ENCODE measurements at places on chromosomes 7 and 10.

DNA sequence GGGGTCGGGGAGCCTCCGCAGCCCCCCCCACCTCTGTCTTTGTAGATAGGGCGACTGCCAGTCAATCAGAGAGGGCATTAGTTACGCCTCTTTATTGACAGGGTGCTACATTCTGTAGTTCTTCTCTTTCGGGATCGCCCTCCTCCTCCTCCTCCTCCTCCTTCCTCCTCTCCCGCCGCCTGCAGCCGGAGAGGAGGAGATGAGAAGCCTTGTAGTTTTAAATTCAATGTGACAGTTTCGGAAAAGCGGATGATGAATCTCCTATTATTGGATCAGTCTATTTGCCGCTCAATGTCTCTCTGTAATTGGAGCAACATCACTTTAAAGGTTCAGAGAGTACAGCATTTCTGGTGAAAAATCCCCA, 587 bp upstream of the UNCX start:
- DNase-seq: no peak

GRCh38 chr10:24453404-24453830, 244.5 kb downstream of the KIAA1217 start:
- DNase-seq: no peak

GRCh38 chr10:74936577-74937265, 110.3 kb downstream of the KAT6B start:
- DNase-seq: no peak

- no peak for DNase-seq
Observed at GRCh38 chr10:119549247-119549999, 6.9 kb upstream of the RGS10 start.

DNA sequence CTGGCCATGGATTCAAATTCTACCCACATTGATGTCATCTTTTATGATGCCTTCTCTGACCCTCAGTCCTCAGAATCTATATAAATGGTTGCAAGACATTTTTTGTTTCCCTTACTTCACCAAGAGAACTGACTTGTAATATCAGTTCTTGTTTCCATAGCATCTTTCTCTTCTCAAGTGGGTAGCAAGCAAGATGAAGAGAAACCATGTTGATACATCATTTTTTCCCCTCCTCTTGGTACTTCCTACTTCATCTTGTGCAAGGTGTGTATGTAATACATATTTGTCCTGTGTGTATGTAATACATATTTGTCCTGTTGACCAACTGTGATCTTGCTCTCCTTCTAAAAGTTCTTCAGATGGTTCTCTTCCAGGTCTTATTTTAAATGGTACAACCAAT, 348.6 kb downstream of the PTEN start:
- DNase-seq: no peak

- no peak for DNase-seq
Observed at GRCh38 chr7:130254555-130254954, 12.1 kb upstream of the CPA2 start.

DNA sequence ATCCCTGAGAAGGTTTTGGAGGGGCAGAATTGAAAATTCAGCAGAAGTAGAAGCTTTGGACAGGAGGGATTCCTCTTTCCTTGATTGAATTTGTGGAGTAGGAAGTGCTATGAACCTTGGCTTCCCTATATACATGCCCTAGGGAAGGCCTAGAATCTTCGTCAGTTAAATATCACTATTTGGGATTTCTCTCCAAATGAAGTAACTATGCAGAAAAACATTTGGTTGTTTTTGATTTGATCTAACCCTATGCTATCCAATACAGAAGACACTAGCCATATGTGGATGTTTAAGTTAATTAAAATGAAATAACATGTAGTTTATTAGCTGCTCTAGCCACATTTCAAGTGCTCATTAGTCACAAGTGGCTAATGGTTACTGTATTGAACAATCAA, 15.7 kb downstream of the ANLN start:
- DNase-seq: no peak

DNA sequence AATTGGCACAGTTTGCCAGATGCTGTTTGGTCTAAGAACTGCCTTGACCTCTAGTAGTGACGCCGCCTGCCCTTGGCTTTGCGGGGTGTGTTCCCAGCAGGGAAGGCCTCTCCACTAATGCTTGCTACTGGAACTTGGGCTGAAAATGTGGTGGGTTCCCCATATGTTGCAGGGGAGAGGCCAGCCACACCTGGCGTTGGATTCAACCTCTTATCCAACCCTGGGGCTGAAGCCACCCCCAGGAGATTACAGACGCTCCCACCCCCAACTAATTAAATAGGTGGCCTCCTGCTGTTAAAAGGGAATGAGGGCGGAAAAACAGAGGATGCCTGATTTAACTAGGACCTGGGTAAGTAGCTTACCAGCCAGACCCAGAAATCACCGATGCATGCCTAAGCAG, 19.2 kb upstream of the ATOH7 start:
- no peak for DNase-seq

GRCh38 chr10:14396411-14397048, 65.8 kb upstream of the FRMD4A start:
- no peak for DNase-seq

DNA sequence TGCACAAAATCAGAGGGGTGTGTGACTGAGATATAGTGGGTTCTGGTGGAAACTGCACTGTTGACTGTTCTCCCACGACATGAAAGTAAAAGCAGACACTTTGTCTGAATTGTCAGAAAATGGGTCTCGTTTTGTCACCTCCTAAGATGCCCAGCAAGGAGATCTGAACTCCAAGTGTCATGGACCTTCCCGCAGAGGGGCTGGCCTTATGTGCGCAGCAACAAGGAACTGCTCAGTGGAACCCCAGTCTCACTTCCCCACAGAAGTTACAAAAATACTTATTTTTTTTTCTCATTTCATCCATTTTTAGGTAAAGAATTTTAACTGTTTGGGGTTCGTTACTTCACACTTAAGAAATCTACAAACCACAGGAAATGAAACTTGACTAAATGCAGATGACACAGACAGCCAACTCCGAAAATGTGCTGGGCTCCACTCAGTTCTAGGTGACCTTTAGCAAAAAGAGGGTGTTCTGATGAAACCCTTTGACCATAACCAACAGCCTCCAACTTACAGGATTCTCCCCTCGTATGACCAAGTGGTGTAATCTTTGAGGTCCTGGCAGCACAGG, 115.0 kb downstream of the FAM107B start:
- DNase-seq: no peak

DNA sequence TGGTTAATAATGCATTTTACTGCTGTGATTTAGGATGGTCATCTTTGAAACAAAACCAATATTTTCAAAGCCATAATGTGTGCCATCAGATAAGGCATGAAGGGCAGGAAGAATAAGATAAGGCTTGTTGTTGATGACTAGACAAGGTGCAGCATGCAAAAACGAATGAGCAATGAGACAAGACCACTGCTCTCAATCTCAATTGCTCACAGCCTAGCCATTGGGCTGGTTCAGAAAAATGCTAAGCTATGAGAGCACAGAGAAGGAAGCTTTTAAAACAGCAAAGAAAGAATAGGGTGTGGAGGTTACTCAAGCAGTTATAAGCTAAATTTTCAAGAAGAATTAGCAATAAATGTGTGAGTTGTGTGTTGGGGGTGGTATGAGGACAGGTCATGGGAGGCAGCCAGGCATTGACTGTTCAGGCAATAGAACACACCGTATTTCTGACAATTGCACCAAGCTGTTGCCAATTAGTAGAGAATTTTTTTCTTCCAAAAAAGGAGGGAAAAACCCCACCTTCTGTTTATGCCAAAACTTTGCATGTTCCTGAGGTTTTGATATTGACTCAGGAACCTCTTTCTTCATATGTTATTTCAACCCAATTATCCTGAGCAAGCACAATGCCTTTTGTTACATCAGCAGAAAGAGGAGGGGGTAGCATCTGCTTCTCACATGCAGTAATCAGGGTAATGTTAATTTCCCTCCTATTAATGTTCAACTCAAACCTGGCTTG, 276.5 kb downstream of the HDAC9 start:
- no peak for DNase-seq

DNA sequence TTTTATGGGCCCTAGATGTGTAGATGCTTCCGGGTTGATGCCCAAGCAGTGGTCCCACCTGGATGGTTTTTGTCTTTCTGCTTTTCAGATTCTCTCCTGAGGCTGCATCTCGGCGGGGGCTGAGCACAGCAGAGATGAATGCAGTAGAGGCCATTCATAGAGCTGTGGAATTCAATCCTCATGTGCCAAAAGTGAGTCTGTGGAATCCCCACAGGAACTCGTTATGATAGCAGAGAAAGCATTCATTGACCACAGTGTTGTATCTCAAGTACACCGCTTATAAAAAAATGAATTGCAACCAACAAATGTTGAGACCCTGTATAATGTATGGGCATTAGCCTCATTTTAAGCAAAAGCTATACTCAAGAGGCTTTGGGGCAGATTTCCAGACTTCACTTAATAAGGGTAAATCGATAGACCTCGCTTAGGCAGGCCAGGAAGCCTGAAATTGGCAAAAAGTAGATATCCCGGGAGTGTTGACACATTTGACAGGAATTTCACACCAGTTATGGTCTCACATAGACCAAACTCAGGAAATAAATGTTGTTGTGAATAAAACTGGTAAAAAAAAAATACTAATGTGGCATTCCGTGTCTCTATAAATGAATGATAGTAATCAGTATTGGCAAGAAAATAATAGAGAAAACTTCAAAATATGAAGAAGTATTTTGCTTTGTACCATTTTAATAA, 132.0 kb downstream of the WNT2 start:
- DNase-seq: no peak

- no peak for DNase-seq
Observed at GRCh38 chr10:46048152-46048551, 2.1 kb upstream of the MSMB start.

DNA sequence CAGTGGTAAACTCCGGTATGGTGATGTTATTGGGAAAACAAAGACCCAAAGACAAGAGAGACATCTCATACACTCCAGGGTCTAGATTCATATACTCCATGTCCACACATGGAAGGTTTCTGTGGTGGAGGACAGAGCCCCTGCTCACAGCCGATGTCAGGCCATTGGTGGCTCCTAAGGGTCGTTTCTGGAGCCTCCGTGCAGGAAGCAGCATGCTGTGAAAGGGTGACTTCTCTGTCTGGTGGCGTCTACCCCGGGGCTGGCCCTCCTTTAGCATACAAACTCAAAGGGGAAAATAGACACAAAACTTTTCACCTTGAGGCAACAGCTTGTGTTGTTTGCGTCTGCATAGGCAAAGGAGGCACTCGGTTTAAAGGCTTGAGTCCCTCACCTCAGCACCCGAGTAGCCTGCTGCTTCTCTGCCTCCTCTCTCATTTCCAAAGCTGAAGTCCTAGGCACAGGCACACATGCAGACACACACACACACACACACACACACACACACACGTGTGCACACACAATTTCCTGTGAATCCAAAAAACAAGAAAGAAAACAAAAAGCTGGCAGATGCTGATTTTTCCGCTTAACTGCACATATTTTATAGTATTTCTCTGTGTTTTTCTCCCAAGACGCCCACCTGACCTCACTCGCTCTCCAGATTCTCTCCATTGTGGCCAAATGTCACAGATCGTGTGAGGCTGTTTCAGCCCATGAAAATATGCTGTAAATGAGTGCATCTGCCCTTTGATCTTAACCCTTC, 601.4 kb upstream of the MGMT start:
- no peak for DNase-seq

DNA sequence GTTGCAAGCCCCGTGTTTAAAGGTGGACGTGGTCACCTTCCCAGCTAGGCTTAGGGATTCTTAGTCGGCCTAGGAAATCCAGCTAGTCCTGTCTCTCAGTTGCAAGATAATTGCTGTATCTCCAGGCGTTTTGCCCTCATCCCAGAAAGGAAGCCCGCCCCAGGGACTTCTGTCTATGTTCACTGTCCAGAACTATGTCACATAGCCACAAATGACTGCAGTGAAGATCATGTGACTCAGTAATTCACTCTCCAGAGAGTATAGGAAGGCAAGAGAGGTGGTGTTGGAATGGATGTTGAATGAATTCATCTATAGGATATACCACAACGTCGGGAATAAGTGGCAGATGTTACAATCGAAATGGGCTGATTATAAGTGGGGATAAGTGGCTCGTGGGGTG, 349 bp upstream of the ERVW-1 start:
- no peak for DNase-seq

DNA sequence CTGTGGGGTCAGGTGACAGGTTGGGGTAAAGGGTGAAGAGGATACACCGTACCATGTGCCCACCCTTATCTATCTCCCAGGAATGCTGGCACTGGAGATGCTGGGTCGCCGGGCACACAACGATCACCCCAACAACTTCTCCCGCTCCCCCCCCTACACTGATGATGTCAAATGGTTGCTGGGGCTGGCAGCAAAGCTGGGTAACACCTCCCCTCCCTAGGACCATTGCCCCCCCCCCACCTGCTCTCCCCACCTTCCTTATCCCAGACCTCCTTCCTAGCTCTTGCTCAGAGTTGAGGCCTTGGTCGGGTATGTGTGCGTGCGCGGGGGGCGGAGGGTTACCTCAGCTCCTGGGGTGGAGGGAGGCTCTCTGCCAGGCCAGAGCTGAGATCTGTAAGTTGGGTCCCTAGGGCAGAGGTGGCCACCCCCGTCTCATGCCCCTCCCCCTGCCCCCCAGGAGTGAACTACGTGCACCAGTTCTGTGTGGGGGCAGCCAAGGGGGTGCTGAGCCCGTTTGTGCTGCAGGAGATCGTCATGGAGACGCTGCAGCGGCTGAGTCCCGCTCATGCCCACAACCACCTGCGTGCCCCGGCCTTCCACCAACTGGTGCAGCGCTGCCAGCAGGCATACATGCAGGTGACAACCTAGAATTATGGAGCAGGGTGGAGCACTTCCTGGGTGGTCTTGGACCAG, 10.7 kb downstream of the NDST2 start:
- no peak for DNase-seq

- DNase-seq: no peak
Observed at GRCh38 chr7:72441791-72442190, 29.7 kb upstream of the CALN1 start.

- DNase-seq: no peak
Observed at GRCh38 chr10:111370101-111370500, 293.3 kb downstream of the ADRA2A start.

- DNase-seq: no peak
Observed at GRCh38 chr10:124985162-124985561, 43.2 kb downstream of the ZRANB1 start.

GRCh38 chr10:79079490-79080355, 11.0 kb downstream of the ZMIZ1 start:
- no peak for DNase-seq

DNA sequence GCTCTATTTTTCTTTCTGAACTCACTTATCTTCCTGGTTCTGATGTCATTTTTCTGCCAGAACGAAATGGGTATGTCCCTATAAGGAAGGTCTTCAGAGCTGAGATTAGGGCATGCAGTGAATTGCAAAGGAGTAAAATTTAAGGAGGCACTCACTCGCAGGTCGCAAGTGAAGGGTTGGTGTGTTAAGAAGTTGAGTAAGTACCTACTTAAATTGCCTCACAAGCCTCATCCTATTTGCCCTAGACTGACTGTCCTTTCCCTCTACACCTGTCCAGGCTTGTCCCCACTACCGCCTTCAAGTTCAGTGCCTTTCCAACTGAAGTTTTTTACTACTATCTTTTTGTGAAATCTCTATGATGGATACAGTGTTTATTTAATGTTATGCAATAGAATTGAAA, 191.5 kb downstream of the AHR start:
- DNase-seq: no peak

GRCh38 chr10:24901686-24902399, 50.6 kb downstream of the PRTFDC1 start:
- DNase-seq: no peak

Data from stimulated activated CD8-positive, alpha-beta memory T cell treated with anti-CD3 and anti-CD28 coated beads, Interleukin-4, amount 100 ng/mL, for 1 hour (primary cell).